ENCODE measurements at places on chromosomes 1 and 21.

GRCh38 chr1:89608984-89609725 is 23.8 kb upstream of the LRRC8C start:
- DNase-seq, result no peak

DNA sequence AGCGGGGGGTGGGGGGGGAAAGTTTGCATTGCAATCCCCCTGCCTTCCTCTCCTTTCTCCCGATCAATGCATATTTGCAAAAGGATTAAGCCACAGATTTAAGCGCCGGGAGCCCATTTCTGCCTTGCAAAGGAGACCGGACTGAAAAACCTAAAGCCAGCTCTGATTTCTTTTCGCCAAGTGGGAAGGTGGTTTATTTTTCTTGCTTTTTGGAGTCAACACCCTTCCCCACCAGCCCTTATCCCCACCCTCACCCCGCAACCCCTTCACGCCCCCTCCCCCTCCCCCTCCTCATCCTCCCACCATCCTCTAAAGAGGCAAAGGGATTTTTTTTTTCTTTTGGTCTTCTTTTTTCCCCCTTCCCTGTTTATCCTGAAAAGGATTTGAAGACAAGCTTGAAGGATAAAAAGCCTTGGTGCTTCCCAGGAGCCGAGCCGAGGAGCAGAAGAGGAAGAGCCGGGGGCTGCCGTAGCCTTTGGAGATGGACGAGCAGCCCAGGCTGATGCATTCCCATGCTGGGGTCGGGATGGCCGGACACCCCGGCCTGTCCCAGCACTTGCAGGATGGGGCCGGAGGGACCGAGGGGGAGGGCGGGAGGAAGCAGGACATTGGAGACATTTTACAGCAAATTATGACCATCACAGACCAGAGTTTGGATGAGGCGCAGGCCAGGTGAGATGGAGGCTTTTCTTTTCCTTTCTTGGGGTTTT is 513 bp downstream of the PBX1 start:
- DNase-seq, result no peak

GRCh38 chr1:218880484-218881060 is 293.1 kb upstream of the LYPLAL1 start:
- DNase-seq, result no peak

DNA sequence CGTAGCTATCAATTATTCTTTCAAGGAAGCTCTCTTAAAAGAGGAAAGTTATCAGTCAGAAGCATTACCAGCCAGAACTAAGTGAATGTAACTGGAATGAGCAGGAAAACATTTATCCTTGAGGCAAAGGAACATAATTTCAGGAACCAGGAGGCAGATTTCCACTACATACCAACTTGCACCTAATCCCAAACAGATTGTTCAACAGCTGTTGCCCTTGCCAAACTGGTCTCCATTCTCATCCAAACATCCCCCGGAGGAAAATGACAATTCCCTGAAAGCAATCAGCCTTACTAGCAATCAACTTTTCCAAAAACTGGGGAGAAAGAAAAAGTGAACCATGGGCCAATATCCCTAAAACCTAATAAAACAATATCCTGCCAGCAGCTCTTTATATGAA is 35.0 kb downstream of the ENAH start:
- DNase-seq, result no peak

GRCh38 chr1:25688390-25689119 is 72.0 kb downstream of the MAN1C1 start:
- DNase-seq, result peak; percentile 82

GRCh38 chr21:44799646-44800045 is 2.0 kb downstream of the UBE2G2 start:
- DNase-seq, result no peak

- no peak for DNase-seq
These were observed 149.7 kb upstream of the VANGL1 start for GRCh38 chr1:115492019-115492595.

Measured in fibroblast of the aortic adventitia (primary cell).